ENCODE measurements at places on chromosomes 2 and 18. TPM values are rescaled to one million over a fixed set of nuclear protein-coding genes. Genes with fewer than 3 reads are reported as not detected.
A peak's percentile ranks its signal among the peaks of the same experiment; 100 is the strongest.

APCDD1 gene
- 17.3 TPM for total RNA-seq

STAT4 gene
- total RNA-seq, result 0.51 TPM

NDUFV2 gene
- 97.3 TPM for total RNA-seq

- DNase-seq, result no peak
Observed at GRCh38 chr2:160019374-160020090, 42.9 kb downstream of the PLA2R1 start.

GRCh38 chr2:113686537-113686936 lies 59.5 kb downstream of the RABL2A start:
- DNase-seq, result peak; percentile 30

- no peak for DNase-seq
Observed at GRCh38 chr18:24954341-24954740, 397.6 kb downstream of the ZNF521 start.

- no peak for DNase-seq
Observed at GRCh38 chr2:86751778-86752177, 31.7 kb downstream of the RMND5A start.

All from fibroblast of lung (primary cell).